ENCODE measurements at places on chromosomes 3 and 15.

- DNase-seq, result no peak
Observed at GRCh38 chr3:86333636-86334035, 657.3 kb downstream of the VGLL3 start.

DNA sequence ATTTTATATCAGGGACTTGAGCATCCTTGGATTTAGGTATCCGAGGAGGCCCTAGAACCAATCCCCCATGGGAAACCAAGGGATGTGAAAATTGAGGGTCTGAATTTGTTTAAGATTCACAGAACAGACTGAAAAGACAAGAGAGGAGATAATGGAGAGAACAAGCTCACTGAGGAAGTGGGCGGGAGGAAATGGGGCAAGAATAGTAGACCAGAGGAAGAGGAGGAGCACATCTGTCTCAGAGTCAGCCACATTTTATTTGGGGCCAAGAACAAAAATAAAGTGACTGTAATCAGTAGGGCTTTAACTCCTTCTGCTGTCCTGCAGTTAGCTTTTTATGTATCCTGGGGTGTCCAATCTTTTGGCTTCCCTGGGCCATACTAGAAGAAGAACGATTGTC is 63.8 kb downstream of the BLM start:
- DNase-seq, result no peak

DNA sequence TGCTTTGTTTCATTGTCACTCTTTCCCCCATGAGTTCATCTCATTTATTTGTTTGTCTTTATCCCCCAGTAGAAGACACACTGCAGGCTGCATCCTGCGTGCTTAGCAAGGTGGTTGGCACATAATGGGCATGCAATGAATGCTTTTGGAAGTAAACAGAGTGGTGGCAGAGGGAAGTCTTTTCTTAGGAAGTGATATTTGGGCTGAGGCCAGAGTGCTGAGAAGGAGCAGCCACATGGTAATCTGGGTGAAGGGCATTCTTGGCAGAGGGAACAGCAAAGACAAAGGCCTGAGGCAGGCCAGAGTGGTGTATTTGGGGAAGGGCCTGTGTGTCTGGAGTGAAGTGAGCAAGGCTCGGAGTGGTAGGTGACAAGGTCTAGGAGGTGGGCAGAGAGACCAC is 17.7 kb upstream of the ADAMTS7 start:
- DNase-seq, result no peak

DNA sequence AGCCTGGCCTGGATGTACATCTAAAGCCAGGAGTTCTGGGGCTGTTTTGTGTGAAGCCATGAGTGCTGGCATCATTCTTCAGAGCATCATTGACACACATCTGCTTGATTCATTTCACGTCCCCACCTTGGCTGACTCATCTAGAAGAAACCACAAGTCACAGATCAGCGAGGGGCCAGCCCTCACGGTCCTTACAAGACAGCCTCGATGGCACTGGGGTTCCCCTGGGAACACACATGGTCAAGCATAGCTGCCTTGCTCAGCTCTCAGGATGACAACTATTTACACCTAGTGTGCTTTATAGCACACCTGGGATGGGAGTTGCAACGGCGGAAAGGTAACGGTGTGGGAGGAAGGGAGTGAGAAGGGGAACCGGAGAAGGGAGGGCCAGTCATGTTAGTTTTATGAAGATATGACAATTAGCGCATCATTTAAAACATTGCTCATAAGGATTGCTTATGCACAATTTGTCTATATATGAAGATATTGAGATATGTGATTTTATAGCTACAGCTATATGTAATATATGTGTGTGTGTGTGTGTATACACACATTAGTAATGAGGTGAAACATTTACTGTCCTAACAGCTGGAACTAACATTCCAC is 227.1 kb downstream of the RPLP1 start:
- no peak for DNase-seq

DNA sequence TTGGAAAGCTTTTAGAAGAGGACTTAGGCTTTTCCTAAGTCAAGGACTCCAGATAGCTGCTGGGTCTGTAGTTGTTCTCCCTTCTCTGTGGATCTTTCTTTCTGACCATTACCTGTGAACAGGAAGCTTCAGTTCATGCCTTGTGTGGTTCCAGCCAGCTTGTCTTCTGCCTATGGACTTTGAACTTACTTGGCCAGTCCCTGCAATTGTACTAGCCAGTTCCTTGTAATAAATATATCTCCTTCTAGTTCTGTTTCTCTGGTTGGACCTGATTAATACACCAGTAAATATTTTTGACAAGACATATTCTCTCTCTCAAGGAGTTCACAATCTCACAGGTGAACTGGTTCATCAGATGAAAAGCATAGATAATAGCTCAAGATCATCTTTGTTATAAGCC is 341.3 kb upstream of the DPPA4 start:
- DNase-seq, result no peak

DNA sequence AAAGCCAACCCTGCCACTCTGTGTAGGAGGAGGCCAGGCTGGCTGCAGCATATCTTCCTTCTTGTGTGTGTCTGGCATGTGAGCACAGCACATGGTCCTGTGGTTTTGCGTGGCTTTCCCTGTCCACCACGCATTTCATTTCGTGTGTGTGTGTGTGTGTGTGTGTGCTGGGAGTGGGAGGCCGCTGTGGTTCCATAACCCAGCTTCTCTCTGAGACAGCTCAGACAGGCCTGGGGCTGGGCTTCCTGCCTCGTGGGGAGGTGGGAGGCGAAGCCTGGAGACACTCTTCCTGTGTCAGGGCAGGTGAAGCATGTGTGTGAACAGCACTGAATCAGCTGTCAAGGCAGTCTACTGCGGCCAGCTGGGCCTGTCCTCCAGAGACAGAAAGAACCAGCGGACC is 16.0 kb upstream of the MRPS22 start:
- no peak for DNase-seq

GRCh38 chr3:16837602-16838001 is 47.2 kb upstream of the PLCL2 start:
- no peak for DNase-seq

GRCh38 chr3:40642812-40643211 is 118.1 kb downstream of the ZNF621 start:
- no peak for DNase-seq

DNA sequence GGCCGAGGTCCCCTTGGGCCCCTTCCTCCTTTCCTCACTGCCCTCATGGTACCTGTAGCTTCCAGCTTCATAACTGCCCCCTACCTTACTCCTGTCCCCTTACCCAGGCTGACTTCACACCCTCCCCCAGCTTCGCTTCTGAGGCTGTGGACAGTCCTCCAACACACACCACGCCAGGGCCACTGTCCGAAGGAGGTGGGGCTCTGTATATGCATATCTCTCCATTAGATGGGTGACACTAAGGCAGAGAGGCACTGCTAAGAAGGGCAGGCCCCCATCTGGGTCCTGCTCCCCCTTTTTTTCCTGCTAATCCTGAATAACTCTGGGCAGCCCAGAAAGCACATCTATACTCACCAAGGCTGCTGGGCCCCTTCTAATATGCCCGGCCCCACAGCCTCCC is 1.0 kb upstream of the COL7A1 start:
- no peak for DNase-seq

- no peak for DNase-seq
Observed at GRCh38 chr3:59996056-59996455, 946.2 kb upstream of the CFAP20DC start.

DNA sequence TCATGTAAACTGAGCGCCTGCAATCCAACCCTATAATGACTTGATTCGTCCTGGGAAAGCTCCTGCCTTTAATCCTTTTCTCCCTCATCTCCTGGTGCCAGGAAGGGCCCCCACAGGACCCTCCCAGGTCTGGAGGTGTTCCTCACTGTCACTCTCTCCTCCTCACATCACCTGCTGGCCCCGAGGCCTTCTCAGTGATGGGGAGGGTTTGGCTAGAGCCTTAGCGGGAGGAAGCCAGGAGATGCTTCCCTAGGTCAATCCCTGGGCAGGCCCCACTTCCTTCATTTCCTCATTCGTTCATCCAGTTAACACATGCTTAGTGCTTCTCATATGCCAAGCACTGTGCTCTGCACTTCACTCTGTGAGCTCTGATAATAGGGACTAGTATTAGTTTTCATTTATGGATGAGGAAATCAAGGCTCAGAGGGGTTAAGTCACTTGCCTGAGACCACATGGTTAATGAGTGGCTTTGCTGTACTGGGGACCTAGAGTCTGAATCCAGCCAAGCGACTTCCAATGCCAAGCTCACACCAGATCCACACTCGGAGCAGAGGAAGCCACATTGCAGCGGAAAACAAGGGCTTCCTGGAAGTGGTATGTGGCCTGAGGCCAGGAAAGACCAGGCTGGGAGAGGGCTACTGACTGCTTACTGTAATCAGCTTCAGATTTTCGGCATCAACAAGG is 50.3 kb upstream of the CHRNB4 start:
- DNase-seq, result no peak

GRCh38 chr15:67548862-67549651 is 6.6 kb downstream of the MAP2K5 start:
- DNase-seq, result no peak

DNA sequence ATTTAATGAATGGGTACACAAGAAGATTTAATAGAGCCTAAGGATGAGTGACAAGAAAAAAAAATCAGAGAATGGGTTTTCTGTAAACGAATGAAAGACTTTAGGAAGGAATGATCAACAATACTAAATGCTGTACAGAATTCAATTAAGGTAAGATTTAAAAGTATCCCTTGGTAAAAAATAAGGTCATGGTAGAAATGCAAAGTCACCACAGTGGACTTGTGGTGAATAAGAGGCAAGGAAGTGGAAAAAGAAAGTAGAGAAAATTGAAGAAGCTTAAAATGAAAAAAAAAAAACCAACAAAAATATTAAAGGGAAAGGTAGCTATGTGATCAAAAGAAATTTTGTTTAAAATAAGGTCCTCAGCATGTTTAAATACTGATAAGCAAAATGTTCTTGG is 82.4 kb downstream of the PLSCR2 start:
- DNase-seq, result no peak

- DNase-seq, result no peak
Observed at GRCh38 chr15:100508641-100509300, 20.0 kb downstream of the CERS3 start.

DNA sequence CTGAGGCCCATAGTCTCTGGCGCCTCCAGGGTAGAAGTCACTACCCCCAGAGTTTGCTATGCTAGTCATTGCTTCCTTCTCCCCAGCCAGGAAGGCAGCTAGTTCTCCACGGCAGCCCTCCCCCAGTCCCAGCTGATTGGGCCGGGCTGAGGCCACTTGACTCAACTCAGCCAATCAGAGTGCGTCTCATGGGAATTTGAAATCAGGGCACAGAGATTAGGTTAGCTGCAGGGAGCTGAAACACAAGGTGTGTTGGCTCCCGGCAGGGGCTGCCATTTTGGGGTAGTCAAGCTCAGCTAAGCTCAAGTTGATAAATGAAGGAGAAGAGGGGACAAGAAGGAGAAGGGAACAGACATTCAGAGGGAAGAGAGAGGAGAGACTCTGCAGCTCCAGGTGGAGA is 32.8 kb downstream of the LINGO1 start:
- no peak for DNase-seq

DNA sequence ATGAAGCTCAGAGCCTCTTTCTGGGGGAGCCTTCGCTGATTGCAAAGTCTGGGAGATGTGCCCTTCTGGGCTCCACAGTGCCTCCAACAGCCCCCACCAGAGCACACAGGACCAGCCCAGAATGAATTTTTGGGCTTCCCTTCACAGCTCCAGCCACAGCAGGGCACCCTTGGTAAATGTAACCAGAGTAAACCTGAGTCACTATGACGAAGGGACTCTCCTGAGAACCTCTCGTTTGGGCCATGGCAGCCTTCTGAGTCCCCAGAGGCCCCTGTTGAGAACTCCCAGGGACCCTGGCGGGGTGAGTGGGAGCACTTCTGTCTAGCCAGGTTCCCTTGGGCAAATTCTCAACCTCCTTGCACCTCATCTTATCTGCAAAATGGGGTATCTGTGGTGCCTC is 20.8 kb downstream of the FAM3D start:
- DNase-seq, result no peak

DNA sequence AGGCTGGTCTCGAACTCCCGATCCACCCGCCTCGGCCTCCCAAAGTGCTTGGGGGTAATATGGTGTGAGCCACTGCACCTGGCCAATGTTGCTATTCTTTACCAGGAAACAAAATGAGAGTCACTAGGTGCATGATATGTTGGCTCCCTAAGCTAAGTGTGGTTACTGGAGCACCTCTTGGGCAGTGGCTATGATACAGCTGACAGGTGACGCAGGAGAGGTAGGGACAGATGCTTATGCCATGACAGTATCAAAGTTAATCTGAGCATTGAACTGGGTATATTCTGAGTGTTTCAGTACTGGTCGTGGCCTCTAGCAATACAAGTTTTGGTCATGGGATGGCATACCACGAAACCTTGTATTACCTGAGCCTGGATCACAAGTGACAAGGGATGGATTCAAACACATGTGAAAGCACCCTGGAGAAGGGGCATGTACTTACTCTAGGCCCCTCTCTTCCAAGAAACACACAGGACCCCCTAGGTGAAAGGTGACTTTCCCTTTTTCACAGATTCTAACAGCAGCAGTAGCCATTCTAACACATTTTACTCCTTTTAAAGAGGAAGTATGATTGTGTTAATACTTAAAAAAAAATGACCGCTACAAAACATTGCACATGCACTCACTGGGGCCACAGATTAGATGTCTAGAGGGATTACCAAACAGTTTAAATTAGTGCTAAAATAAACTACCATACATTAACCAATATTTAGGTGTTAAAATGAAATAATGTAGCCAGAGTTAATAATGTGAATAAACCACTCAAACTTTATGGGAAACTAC is 467.3 kb downstream of the SHQ1 start:
- DNase-seq, result no peak

GRCh38 chr15:56733136-56734012 is at the start of gene ZNF280D:
ZNF280D (minus strand) TSS chr15:56733509; CDS start chr15:56707109, 26,400 bp downstream.
- DNase-seq, result peak; percentile 77

- DNase-seq, result no peak
Observed at GRCh38 chr3:55200906-55201305, 273.0 kb upstream of the LRTM1 start.

Data from activated CD8-positive, alpha-beta memory T cell treated with anti-CD3 and anti-CD28 coated beads, Interleukin-2, amount 50 U/mL, for 4 hours (primary cell).